NCI-H510A treated with DMSO at 0.1 percent for 48 hours (cell line): ENCODE measurements at places on chromosomes 2 and 18.

- DNase-seq = no peak
Observed at GRCh38 chr2:179037807-179038206, 12.1 kb downstream of the CCDC141 start.

- DNase-seq = no peak
Observed at GRCh38 chr2:64943387-64944150, 45.6 kb upstream of the SLC1A4 start.

- DNase-seq = no peak
Observed at GRCh38 chr2:100121124-100121718, 21.2 kb downstream of the AFF3 start.

- no peak for DNase-seq
Observed at GRCh38 chr18:24831871-24832665, 371.6 kb downstream of the HRH4 start.

DNA sequence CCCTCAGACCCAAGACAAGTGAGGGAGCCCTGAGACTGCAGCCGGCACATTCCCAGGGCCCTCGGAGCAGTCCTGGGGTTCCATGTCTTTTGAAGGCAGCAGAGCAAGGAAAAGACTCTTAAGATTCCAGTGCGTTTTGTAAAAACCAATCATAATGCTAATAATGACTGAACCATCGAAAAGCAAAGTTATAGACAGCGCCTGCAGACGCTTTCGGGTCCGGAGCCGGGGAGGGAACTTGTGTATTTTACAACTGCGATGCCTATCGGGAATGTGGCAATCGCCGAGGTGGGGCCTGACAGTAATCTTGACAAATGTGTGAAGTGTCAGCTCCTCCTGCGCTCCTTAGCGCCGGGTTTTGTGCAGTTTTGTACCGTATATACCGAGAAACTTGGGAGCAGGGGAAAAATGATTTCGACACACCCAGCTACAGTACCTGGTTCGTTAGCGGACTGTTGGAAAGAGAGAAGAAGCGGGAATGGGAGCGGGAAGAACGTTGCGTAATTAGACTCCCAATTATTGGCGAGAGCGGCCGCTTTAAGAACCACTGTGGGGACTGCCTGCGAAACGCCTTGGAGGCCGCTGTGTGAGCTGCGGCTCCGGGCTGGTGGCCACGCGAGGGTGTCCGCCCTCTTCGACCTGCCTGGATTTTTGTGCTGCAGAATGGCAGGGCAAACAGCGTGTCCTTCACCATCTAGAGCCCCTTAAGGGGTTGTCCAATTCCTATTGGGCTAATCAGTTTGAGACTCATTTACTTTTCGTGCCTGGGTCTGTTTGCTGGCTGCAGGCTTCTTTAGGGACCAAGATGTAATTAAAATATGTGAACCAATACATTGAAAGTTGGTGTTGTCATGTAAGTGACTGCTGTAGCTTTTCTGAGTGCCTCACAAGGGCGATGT lies 2.4 kb downstream of the EPAS1 start:
- peak; percentile 53 for DNase-seq

GRCh38 chr2:210558708-210559107 lies 2.3 kb downstream of the CPS1 start:
- no peak for DNase-seq

DNA sequence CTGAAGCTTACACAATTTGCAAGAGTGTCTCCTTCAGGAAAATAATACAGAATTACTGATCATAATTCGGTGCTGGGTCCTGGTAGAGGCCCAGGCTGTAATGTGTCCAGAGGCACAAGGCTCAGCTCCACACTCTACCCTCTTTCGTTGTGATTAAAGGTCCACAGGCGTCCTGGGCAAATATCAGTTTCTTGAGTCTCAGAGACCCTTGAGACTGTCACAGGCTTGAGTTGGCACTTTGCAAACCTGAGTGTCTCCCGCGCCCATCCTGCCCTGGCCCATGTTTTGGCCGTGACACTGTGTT lies 46.9 kb upstream of the SMAD7 start:
- no peak for DNase-seq

GRCh38 chr2:40260437-40260836 lies 191.5 kb downstream of the SLC8A1 start:
- DNase-seq = no peak

- DNase-seq = peak; percentile 67
Observed at GRCh38 chr2:149329489-149330126, 779 bp upstream of the LYPD6 start.

- no peak for DNase-seq
Observed at GRCh38 chr2:135475128-135475527, 55.9 kb downstream of the ZRANB3 start.
